ENCODE measurements at places on chromosomes 7 and 10.

DNA sequence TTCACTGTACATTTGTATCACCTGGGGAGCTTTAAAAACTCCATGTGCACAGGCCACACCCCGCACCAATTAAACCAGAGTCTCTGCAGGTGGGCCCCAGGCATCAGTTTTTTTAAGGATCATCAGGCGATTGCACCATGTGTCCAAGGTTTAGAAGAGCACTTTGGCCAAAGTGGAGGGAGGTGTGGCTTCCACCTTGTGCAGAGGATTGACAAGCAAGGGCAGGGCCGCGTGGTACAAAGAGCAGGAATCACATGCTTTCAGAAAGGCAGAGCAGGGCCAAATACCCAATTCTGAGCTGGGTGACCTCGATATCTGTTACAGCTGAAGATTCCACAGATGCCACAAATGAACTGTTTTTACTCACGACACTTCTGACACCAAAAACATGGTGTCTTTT lies 52.4 kb downstream of the NOC3L start:
- no peaks in the 10 kb centered on the region for H3K27me3 ChIP-seq
- H3K36me3 ChIP-seq = peaks cover 6% of the 10 kb centered on the region
- no peak for DNase-seq
- peak overlapping the region; percentile 17 for H3K27ac ChIP-seq
- peaks cover 4% of the 10 kb centered on the region for H3K4me1 ChIP-seq
- H3K4me3 ChIP-seq = no peak overlapping the region

DNA sequence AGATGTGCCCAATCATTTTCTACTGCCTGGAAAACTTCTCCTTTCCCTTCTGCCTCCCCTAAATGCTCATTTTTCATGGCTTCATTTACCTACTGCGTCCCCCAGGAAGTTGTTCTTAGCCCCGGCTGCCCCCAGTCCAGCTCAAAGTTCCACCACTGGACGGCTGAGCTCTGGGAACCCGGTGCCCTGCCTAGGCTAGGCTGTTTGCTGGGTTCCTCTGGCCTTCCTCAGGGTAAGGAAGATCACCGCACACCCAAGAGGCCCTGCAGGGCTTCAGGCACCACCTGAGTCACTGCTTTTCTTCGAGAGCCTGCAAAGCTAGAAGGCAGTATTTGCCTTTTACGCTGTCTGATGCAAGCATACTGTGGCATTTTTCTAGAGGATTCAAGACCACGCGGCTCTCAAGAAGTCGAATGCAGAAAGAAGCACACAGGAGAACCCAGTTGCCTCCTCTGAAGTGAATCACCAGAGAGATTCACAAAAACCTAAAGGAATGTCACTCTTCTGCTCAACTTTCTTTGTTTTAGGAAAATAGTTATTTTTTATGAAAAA lies 46.7 kb upstream of the ZMIZ1 start:
- no peak for DNase-seq
- H3K4me1 ChIP-seq = peaks cover 44% of the 10 kb centered on the region
- H3K27ac ChIP-seq = peak overlapping the region; percentile 71
- no peaks in the 10 kb centered on the region for H3K36me3 ChIP-seq

DNA sequence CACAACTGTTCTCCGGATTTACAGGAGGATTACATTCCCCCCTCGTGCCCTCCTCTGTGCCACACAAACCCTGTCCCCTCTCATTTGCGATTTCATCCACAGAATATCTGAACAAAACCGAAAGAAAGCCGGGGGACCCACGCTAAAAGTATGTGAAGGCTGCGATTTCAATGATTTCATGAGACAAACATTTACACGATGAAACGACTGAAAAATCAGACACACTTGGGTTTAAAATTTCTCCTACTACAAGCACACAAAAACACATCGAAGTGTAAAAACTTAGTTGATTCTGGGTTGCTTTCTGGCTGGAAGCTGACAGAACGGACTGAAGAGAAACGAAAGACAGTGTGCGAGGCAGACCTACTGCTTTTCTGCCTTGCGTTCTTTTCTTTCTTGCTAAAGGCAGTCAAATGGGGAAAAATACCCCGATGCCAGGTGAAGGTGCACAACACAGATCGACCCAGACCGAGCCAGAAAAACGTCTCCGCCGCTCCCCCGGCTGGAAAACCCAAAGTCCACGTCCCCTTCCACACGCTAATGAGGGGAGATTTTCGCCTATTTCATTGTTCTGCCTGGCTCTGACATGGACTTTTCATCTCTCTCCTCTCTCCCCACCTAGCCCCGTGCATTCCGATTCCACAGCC lies 1.2 kb downstream of the HIPK2 start:
- H3K27me3 ChIP-seq = peaks cover 6% of the 10 kb centered on the region
- peak; percentile 9 for DNase-seq
- peaks cover 49% of the 10 kb centered on the region for H3K4me1 ChIP-seq
- no peaks in the 10 kb centered on the region for H3K36me3 ChIP-seq

- H3K4me1 ChIP-seq = peaks cover 13% of the 10 kb centered on the region
- H3K4me3 ChIP-seq = no peak overlapping the region
- DNase-seq = no peak
- H3K27ac ChIP-seq = no peak overlapping the region
- H3K36me3 ChIP-seq = no peaks in the 10 kb centered on the region
These were observed 76.2 kb upstream of the PLXNA4 start for GRCh38 chr7:132652507-132652906.

- H3K27me3 ChIP-seq = no peaks in the 10 kb centered on the region
- no peak for DNase-seq
- no peak overlapping the region for H3K27ac ChIP-seq
- H3K4me1 ChIP-seq = peaks cover 16% of the 10 kb centered on the region
These were observed 71.5 kb downstream of the PRPF18 start for GRCh38 chr10:13658264-13658663.

- H3K4me3 ChIP-seq = no peak overlapping the region
- no peak overlapping the region for H3K27ac ChIP-seq
- no peaks in the 10 kb centered on the region for H3K36me3 ChIP-seq
- DNase-seq = no peak
These were observed 1.7 kb downstream of the PLEKHS1 start for GRCh38 chr10:113753020-113753692.

GRCh38 chr10:70378122-70378521 lies 4.3 kb downstream of the LRRC20 start:
- no peaks in the 10 kb centered on the region for H3K27me3 ChIP-seq
- no peak overlapping the region for H3K27ac ChIP-seq
- H3K4me1 ChIP-seq = peaks cover 22% of the 10 kb centered on the region
- no peak for DNase-seq
- H3K36me3 ChIP-seq = peaks cover 3% of the 10 kb centered on the region
- no peak overlapping the region for H3K4me3 ChIP-seq

DNA sequence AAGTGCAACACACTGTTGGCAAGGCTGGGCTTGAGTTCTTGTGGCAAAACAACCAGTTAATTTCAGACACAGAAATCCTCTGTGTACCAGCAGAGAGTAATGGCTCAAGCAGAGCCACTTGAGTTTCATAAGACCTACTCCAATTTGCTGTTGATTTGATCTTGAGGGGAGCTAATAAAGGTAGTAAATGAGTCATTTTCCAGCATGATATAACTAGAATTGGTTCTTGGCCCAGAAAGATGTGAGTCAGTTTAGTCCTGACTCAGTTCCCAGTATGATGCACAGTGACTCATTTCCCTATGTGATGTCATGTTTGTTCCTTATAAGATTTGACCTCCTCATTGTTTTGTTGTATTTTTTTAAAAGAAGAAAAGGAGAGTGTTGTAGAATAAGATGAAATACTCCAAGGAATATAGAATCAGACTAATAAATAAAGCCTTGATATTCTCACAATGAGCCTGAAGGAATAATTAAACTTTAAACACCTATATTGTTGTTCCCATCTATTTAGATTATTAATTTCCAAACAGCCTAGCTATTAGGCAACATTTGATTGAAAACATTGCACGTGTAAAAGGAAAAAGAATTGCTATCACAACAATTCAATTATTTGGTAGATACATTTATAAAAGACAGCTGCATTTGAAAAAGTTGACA lies 186.2 kb downstream of the REEP3 start:
- H3K36me3 ChIP-seq = no peaks in the 10 kb centered on the region
- H3K27me3 ChIP-seq = no peaks in the 10 kb centered on the region
- peaks cover 24% of the 10 kb centered on the region for H3K4me1 ChIP-seq
- DNase-seq = no peak
- H3K4me3 ChIP-seq = no peak overlapping the region
- H3K27ac ChIP-seq = no peak overlapping the region

All from neural crest cell (in vitro differentiated cells).